ENCODE measurements at places on chromosomes 6 and 20.

- DNase-seq, result no peak
Observed at GRCh38 chr6:118876198-118876597, 17.8 kb upstream of the ASF1A start.

DNA sequence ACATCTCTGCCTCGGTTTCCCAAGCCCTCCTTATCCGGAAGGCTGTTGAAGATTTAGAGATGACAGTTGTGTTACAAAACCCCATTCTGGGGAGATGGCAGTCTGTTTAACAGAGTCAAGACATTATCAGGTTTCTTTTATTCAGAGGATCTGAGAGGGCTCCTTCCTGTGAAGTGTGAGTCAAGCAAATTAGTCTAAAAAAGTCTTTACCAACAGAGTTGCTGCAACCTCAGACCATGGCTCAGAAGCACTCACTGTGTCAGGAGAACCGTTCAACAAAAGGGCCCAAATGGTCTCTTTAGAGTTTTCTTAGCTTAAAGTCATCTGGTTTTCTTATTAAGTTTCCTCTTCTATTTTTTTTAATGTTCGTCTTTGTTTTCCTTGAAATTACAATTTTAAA, 717.8 kb downstream of the EPM2A start:
- DNase-seq, result no peak

DNA sequence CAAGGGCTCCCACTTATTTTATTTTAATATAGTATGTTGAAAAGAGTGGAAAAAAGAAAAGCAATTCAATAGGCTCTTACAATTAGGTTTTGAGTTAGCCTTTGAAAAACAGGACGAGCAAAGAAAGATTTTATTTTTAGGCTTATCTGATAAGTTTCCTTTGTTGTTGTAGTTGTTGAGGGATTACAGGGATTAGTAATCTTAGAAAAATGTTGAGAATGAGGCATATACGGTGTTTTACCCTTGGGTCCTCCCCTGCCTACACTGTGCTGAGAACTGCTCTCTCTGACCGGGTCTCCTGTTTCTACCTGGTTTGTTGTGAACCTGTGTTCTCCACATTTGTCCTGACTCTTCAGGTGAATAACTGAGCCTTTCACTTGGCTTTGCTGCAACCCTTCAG, 16.7 kb downstream of the TRAPPC3L start:
- DNase-seq, result no peak

DNA sequence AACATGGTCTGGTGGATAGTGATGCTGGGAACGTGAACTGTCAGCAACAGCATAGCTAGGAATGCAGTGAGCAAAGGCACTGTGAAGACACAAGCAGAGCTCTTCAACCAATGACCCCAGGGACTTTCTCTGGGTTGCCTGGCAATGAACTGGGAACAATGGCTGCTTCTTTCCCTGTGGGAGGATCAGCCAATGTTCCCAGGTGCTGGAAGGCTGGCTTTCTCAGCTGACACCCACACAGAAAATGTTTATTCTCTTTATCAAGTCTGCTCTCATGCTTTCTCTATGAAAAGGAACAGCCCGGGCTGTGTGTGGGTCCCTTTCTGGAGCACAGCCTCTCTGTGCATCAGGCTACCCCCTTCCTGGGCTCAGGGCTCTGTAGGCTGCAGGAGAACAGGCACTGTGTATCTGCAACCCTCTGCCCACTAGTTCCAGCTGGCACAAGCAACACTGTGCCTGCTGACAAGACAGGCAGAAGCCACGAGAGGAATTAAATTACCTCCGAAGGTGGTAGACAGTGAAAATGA, 54.2 kb downstream of the HFE start:
- DNase-seq, result no peak

DNA sequence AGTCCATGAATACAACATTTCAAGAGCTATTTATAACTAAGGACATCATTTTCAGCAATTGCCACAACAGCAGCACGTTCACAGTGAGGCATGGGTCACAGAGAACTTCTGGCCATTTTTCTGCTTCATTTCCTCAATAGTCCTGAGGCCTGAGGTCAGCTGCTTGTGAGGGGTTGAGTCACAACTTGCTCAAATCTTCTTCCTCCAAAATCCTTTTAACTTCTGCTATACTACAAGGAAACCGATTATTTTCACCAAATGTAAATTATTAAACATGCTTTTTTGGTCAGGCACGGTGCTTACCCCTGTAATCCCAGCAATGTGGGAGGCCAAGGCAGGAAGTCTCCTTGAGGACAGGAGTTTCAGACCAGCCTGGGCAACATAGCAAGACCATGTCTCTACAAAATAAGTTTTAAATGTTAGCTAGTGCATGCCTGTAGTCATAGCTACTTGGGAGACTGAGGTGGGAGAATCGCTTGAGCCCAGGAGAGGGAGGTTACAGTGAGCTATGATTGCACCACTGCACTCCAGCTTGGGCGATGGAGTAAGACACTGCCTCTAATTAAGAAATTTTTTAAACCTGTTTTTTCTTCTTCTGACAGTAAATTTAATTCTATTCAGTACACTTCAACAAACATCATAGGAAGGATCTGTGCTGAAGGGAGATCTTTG, 11.1 kb upstream of the SLC16A10 start:
- DNase-seq, result no peak

GRCh38 chr6:116531675-116532570, 13.6 kb downstream of the TRAPPC3L start:
- peak; percentile 20 for DNase-seq

GRCh38 chr20:53556267-53556897, 37.3 kb downstream of the ZNF217 start:
- no peak for DNase-seq

DNA sequence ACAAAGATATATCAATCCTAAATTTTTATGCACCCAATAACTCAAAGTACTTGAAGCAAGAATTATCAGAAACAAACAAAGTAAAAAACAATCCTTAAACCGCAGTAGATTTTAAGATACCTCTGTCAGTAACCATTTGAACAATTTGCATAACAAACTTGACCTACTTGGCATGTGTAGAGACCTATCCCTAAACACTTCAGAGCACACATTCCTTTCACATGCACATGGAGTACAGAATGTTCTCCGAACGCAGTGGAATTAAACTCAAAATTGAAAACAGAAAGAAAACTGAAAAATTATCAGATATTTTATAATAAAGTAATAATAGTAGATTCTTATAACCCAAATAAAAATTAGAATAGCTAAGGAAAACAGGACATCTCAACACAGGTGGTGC, 162.6 kb upstream of the THBS2 start:
- DNase-seq, result no peak

- DNase-seq, result no peak
Observed at GRCh38 chr20:1809611-1810510, 85.3 kb upstream of the SIRPA start.

- DNase-seq, result no peak
Observed at GRCh38 chr6:152874267-152874666, 108.6 kb downstream of the FBXO5 start.

DNA sequence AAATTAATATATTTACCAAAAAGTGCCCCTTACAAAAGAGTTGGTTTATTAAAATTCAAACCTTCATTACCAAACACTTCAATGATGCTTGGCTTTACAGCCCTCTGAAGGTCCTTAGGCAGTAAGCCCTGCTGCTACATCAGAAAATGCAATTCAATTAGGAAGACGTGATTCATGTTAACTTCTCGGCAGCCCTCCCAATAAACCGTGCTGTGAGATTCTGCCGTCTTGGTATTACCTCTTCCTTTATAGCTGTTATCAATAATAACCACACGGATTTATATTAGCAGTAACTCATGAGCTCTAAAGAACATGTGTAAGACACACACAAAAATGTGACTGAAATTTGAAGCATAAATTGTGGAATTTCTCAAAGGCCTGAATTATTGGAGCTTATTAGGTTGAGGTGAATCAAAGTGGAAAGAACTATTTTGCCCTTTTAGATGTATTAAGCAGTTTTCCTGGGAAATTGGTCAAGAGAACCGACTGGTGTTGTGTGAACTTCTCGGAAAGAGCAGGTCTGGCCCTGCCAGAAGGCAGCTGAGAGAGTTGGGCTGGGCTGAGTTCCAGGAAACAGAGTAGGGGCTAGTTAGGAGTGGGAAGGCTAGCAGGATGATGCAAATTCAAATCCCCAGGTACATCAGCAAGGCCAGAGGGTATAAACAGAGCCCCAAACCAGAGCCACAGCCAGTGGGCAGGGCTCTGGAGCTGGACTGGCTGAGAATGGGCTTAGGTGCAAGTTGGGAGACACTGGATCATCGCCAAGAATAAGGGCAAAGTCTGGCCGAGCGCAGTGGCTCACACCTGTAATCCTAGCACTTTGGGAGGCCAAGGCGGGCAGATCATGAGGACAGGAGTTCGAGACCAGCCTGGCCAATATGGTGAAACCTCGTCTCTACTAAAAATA, 33.1 kb downstream of the FGD2 start:
- DNase-seq, result no peak

- DNase-seq, result no peak
Observed at GRCh38 chr6:15357782-15358181, 111.9 kb downstream of the JARID2 start.

DNA sequence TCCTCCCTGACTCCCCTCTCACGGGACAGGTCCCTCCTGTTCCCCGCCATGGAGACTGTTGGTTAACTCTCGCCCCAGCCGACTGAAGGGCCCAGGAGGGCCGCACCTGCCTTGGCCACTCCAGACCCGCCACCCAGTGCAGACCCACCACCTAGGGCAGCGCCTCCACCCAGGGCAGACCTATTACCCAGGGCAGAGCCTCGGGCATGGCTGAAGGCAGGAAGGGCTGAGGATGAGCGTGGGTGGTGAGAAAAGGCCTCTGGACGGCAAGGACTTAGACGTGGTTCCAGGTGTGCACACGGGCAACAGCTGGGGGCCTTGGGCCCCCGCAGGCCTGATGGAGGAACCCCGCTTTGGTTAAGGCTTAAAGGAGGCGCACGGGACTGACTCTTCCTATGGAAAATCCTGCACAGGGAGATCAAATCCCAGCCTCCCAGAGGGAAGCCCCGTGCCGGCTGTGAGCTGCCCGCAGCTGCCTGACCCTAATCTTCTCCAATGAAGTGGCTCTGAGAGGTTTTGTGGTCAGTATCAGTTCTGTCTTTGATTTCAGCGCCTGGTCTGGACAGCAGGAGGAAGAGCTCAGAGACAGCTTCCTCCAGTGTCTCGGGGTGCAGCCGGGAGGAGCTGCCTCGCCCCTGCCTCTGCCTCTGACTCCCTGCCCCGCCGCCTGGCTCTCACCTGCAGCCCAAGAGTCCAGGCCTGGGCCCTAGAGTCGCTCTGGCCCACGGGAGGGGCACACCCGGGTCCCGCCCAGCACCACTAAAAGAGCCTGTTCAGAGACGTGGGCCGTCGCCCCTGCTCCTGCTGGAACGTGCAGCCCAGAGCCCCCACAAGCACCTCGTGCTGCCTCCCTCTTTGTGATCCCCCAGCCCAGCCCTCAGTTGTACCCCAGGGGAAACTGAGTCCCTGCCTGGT, 12.1 kb upstream of the CHRNA4 start:
- no peak for DNase-seq

DNA sequence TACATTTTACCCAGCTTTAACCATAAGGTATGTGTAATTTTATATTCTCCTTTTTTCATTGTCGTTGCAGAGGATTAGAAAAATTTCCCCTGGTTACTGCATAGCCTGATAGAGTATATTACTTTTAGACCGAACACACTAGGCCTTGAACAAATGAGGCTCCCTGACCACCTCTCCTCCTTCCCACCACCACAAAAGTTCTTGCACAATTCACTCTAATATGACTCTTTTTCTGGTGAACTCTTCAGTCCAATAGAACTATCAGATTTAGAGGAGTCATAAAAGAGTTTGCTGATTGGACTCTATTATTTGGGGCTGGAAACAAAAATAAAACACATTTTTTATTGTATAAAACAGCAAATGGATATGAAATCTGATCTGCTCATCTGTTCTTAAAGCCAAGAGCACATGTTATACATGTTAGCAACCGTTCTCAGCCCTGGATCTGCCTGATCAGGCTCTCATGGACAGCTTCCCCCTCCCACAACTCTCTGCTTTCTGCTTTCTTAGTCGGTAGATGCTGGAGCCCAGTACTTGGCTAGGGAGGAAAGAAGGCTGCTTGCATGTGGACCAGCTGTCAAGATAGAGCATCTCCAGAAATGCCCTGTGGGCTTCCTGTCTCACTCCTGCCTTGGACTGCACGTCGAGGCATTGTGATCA, 83.5 kb downstream of the CD164 start:
- DNase-seq, result no peak

DNA sequence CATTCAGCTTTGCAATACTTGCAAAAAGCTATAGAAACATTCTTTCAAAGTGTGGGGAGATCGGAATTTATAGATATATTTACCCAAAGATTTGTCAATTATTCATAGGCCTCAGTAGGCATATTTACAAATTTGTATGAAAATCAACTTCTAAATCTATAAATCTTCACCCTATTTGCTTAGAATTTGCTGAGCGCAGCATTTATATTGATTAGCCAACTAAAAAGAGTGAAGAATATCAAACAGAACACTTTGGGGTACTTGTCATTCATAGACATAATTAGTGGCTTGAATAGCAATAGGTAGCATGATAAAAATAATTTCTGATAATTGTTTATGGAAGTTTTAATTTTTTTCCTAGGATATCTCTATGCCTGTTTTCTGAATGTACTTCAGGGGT, 244.5 kb upstream of the SLC35B3 start:
- DNase-seq, result no peak

DNA sequence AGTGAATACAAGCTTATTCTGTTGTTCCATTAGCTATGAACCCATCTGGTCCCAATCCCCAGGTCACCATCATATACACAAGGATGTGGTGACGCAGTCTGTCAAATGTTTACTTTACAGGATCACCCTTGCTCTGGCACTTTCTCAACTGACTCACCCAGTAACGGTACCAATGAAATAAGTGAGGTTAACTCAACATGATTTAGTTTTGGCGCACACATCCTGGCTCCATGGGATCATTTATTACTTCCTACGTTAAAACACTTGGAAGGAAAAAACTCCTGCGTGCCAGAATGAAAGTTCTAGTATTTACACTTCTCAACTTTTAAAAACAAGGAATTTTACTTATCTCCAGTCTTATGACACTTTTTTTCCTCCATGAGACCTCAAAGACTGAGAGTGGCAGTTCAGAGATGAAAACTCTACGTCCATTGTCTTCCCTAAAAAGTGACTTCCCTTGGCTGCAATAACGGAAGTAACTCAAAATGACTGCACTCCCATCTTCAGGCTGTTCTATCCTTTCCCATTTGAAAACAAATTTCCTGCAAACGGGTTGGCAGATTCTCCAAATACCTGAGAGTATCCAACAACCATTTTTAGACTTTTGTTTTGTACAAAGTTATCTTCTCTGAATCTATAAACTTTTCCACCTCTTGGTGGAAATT, 15.9 kb downstream of the AGPAT4 start:
- no peak for DNase-seq

Measured in stimulated activated CD8-positive, alpha-beta memory T cell treated with anti-CD3 and anti-CD28 coated beads, Interleukin-7, amount 100 ng/mL, for 1 hour (primary cell).